ENCODE measurements at places on chromosomes 2 and 18.
A peak's percentile ranks its signal among the peaks of the same experiment; 100 is the strongest.

DNA sequence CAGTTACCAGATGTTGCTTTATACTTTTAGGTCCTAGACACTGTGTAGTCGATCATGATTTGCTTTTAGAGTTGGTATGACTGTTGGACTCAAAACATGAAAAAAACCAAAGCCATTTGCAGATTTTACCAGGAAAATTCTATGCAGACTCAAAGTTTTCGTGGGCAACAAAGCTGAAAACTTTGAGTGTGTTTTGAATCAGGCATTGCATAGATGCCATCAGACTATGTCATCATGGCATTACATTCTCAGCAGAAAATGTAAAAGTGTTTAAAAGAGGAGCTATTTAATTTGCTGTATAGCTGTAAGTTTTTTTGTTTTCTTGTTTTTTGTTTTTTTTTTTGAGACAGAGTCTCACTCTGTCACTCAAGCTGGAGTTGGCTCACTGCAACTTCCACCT, 43.5 kb upstream of the ELAC1 start:
- no peaks in the 10 kb centered on the region for H3K27me3 ChIP-seq
- no peak overlapping the region for H3K4me3 ChIP-seq
- H3K4me1 ChIP-seq = no peaks in the 10 kb centered on the region
- peaks cover 2% of the 10 kb centered on the region for H3K36me3 ChIP-seq

DNA sequence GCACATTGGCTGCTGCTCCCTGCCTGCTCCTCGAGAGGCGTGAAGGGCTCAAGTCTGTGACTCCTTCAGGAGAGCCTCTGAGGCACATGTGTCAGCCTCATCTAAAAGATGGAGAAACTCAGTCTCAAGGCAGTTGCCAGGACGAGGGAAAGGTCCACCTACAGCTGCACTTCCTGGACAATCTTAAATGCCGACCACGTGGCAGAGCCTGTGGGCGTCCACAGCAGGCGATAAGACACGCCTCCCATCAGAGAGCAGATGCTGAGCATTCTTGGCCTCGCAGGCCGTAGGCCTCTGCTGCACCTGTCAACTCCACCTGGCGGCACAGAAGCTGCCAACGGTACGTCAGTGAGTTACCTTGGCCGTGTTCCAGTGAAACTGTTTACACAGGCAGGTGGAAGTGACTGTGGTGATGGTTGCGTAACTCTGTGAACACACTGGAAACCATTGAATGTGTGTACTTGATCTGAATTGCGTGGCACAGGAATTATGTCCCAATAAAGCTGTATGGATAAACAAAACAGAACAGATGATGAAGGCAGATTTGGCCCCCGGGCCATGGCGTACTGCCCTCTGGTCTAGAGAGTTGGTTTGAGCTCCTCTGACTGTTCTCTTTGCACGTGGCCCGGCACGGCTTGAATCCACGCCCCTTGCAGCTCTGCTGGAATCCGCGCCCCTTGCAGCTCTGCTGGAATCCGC, 114.5 kb downstream of the RNF144A start:
- peak; percentile 24 for DNase-seq
- H3K27ac ChIP-seq = no peak overlapping the region
- no peaks in the 10 kb centered on the region for H3K4me1 ChIP-seq
- no peak overlapping the region for H3K4me3 ChIP-seq
- H3K36me3 ChIP-seq = no peaks in the 10 kb centered on the region

DNA sequence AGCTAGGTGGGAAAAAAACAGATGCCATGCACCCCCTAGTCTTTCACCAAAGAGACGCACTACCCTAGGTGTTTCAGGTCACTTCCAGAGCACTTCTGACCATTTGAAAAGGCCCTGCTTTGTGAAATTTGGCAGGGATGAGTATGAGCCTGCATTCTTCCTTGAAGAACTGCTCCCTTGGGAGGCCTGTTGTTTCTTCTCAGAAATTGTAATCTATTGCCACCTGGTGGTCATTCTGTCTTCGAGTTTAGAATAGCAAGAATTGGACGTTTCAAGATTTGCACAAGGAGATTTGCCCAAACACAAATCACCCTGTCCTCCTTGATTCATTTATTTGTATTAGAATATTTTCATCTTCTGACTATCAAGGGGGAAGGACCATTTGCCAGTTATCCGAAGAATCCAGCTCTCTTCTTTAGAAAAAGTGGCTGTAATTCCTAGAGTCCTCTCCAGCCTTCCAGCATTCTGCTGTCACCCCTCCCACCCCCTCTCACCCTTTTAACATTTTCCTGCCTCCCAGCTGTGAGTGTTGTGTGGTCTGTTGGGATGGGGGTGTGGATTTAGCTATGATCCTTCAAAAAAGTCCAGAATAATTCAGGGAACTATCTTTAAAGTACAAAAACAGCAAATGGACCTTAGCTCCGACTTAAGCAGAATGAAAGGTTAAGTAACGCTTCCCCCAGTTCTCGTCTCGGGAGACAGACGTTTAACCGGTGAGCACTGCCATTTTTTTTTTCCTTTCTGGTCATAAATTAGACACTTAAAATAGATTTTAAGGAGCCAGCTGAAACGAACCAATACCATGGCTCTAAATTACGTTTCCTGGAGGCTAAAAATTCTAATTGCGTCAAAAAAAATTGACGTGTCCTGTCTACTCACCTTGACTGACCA, 3.7 kb upstream of the GAD1 start:
- H3K27me3 ChIP-seq = peaks cover 31% of the 10 kb centered on the region
- peak; percentile 67 for DNase-seq
- H3K27ac ChIP-seq = no peak overlapping the region
- H3K4me1 ChIP-seq = peaks cover 3% of the 10 kb centered on the region
- H3K4me3 ChIP-seq = no peak overlapping the region
- H3K36me3 ChIP-seq = no peaks in the 10 kb centered on the region

- DNase-seq = peak; percentile 68
- H3K36me3 ChIP-seq = no peaks in the 10 kb centered on the region
- H3K4me1 ChIP-seq = peaks cover 8% of the 10 kb centered on the region
- H3K27ac ChIP-seq = peak overlapping the region; percentile 62
- H3K27me3 ChIP-seq = no peaks in the 10 kb centered on the region
These were observed 34.6 kb upstream of the IMPA2 start for GRCh38 chr18:11946756-11947155.

DNA sequence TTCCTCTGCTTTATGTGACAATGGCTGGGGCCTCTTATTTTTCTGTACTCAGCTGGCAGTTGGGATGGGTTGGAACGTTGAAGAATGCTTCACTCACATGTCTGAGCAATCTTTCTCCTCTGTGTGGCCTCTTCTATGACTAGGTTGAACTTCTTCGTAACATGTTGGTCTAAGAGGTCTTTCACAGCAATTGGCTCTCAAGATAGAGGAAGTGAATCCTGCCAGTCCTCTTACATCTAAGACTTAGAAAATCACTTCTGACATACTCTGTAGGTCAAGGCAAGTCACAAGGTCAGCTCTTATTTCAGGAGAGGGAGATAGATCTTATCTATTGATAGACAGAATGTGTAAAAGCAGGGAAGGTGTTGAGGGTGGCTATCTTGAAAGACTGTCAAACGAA, 174.1 kb downstream of the NYAP2 start:
- H3K36me3 ChIP-seq = no peaks in the 10 kb centered on the region
- no peaks in the 10 kb centered on the region for H3K27me3 ChIP-seq
- H3K27ac ChIP-seq = no peak overlapping the region
- no peak overlapping the region for H3K4me3 ChIP-seq
- no peak for DNase-seq

- peaks cover 6% of the 10 kb centered on the region for H3K4me1 ChIP-seq
- peaks cover 3% of the 10 kb centered on the region for H3K27me3 ChIP-seq
- H3K36me3 ChIP-seq = no peaks in the 10 kb centered on the region
- H3K27ac ChIP-seq = no peak overlapping the region
- DNase-seq = no peak
These were observed 3.3 kb upstream of the PROC start for GRCh38 chr2:127414638-127415592.

DNA sequence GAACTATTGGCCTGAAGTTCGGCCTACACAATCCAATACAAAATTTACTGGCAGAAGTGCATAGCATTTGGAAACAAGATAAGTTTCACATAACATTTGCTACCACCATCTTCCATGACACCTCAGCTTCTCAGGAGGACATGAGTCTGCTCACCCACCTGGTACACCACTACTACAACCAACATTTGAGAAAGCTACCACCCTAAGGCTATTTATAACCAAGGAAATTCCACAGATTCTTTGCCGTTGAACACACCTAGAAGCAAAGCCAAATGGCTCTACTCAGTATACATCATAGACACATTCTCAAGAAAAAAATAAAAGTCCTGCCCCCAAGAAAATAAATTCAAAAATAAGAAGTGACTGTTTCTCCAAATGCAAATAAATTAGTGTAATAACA, 145.3 kb downstream of the SPAG16 start:
- no peaks in the 10 kb centered on the region for H3K27me3 ChIP-seq
- no peaks in the 10 kb centered on the region for H3K36me3 ChIP-seq
- no peak overlapping the region for H3K27ac ChIP-seq
- no peak overlapping the region for H3K4me3 ChIP-seq

- DNase-seq = no peak
- H3K36me3 ChIP-seq = no peaks in the 10 kb centered on the region
- H3K27me3 ChIP-seq = peaks cover 2% of the 10 kb centered on the region
- H3K4me1 ChIP-seq = no peaks in the 10 kb centered on the region
These were observed 95.9 kb downstream of the KCNF1 start for GRCh38 chr2:11007331-11008264.

DNA sequence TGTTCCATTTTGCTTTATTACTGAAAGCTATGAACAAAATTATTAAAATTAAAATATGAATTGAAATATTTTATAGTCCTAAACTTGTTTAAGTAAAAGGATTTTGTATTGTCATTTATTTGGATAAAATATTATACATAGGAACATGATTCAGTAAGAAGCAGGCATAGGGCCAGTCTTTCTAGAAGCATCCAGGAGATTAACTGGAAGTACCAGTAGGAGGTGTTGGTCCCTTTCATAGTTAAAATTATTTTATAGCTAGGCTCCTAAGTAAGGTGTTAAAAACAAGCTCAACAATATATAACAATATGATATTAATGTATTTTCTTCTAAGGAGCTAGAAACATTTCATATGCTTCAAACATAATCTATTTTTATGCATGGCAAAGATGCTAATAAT, 43.7 kb downstream of the FIGN start:
- H3K4me3 ChIP-seq = no peak overlapping the region
- peaks cover 2% of the 10 kb centered on the region for H3K4me1 ChIP-seq
- H3K27me3 ChIP-seq = no peaks in the 10 kb centered on the region

DNA sequence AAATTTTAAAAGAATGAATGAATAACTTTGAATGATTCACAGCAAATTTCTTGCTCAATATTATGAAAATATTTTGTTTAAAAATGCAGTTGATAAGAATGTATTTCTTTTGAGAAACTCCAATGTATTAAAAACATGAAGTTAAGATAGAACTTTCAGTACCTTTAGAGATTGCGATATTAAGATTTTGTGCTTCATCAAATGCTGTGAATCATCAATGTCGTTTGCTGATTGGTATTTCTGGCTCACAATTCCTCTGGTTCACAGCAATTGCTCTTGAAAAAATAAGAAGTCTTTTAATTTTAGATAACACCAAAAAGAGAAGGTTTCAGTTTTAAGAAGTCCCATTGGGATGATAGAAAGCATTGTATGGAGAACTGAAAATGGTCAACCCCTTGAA, 228.7 kb downstream of the IKZF2 start:
- no peak overlapping the region for H3K4me3 ChIP-seq
- no peaks in the 10 kb centered on the region for H3K36me3 ChIP-seq
- H3K4me1 ChIP-seq = no peaks in the 10 kb centered on the region

GRCh38 chr2:75113231-75113869, 86.0 kb downstream of the TACR1 start:
- no peak for DNase-seq
- no peaks in the 10 kb centered on the region for H3K4me1 ChIP-seq
- no peak overlapping the region for H3K27ac ChIP-seq
- no peak overlapping the region for H3K4me3 ChIP-seq

DNA sequence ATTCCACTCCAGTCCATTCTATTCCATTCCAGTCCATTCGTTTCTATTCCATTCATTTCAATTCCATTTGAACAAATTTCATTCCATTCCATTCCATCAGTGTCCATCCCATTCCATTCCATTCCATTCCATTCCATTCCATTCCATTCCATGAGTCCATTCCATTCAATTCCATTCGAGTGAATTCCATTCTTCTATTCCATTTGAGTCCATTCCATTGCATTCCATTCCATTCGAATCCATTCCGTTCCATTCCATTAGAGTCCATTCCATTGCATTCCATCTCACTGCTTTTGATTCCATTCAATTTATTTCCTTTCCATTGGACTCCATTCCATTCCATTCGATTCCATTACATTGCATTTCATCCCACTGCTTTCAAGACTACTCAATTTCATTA, 1132.1 kb downstream of the RPIA start:
- H3K4me3 ChIP-seq = no peak overlapping the region
- H3K36me3 ChIP-seq = no peaks in the 10 kb centered on the region
- no peaks in the 10 kb centered on the region for H3K4me1 ChIP-seq
- H3K27ac ChIP-seq = no peak overlapping the region
- DNase-seq = no peak

DNA sequence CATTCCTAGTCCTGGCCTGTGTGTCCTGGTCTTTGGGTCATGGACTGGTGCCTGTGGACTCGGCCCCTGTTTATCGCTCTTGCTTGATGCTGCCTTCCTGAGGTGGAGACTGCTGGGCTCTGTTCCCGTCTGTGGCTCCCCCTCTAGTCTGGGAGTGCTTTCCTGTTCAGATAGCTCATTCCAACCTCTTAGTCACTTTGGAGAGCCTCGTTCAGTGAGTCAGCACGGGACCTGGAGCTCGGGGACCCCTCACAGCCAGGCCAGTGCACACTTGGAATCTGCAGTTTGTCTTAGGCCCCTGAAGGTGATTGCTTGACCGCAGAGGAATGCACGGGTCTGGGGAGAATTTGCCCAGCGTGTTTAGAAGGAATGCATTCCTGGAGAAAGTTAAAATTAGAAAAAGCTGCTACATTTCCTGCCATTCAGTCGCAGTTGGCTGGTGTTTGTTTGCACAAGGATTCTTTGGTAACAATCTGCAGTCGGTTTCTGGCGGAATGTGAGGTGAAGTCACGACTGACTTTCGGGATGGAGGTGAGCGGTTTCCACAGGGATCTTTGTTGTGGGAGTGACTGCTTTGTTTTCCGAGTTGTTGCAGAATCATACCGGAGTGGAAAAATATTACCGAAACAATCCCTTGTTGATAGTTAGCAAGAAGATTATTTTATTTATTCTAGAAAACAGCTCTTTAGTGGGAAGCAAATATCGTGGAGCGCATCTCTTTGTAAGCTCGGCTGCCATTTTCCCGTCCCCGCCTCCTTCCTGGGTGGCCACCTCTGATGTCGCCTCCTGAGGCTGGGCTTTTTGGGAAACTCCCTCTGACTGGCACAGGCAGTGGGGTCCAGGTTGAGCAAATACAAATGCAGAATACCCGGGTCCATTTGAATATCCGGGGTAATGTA, 29.6 kb downstream of the SH3BP4 start:
- H3K27ac ChIP-seq = peak overlapping the region; percentile 94
- peak; percentile 94 for DNase-seq
- H3K27me3 ChIP-seq = no peaks in the 10 kb centered on the region

DNA sequence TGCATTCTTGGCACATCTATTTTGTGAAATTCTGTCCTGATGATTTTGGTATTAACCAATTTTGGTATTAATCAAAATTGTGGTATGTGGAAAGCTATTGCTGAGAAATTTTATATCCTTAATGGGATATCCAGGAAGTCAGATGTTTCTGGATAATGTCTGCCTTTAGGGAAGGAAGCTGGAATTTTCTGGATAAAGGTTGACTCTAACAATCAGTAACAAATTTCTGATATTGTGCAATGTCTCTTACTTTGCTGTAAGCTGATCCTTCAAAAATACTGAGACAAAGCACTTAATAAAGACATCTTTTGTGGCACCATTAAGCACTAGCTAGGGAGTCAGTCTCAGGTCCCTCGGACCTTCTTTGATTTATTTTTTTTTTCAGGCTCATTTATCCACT, 100.8 kb upstream of the UGP2 start:
- no peaks in the 10 kb centered on the region for H3K36me3 ChIP-seq
- H3K4me3 ChIP-seq = no peak overlapping the region
- H3K4me1 ChIP-seq = peaks cover 7% of the 10 kb centered on the region
- no peak overlapping the region for H3K27ac ChIP-seq
- DNase-seq = no peak

Measured in fibroblast of lung (primary cell).